ENCODE measurements at places on chromosomes 2 and 18.

- DNase-seq = no peak
These were observed 539.0 kb downstream of the SOX11 start for GRCh38 chr2:6231166-6231565.

- no peak for DNase-seq
These were observed 91.4 kb downstream of the LDLRAD4 start for GRCh38 chr18:13309748-13310670.

DNA sequence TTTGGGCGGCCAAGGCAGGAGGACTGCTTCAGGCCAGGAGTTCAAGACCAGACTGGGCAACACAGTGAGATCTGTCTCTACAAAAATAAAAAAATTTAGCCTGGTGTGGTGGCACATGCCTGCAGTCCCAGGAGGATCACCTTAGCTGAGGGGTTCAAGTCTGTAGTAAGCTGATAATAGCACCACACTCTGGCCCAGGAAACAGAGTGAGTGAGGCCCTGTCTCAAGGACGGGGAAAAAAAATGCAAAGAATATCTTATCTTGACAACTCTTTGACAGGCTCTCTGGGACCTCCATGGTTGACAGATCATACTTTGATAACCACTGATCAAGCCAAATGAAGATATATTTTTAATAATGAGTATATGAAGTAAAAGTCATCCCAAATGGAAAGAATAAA, 22.7 kb downstream of the USP34 start:
- no peak for DNase-seq

GRCh38 chr2:47096451-47096850, 58.7 kb downstream of the STPG4 start:
- DNase-seq = no peak

GRCh38 chr2:39778775-39779340, at the start of gene THUMPD2:
TSS of gene THUMPD2 (minus strand) at chr2:39779258. CDS start at chr2:39779239, 19 bp downstream.
- DNase-seq = no peak

- no peak for DNase-seq
These were observed 49.7 kb upstream of the CD28 start for GRCh38 chr2:203656522-203657287.

DNA sequence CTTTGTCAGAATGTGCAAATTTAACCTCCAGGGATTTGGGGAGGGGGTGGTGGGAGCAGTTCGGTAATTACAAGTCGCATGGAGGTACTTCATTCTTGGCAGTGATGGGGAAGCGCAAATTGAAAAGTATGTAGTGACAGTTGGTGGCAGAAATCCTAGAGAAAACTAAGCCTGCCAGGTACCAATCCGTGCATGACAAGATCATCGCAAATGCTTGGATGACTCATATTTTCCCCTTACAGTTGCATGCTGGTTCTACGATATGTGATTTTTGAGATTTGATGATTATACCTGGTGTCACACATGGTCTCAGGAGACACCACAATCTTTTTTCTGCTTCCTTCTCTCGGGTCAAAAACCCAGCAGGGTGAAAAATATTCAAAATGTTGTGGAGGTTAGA, 479.7 kb upstream of the ID2 start:
- DNase-seq = no peak

DNA sequence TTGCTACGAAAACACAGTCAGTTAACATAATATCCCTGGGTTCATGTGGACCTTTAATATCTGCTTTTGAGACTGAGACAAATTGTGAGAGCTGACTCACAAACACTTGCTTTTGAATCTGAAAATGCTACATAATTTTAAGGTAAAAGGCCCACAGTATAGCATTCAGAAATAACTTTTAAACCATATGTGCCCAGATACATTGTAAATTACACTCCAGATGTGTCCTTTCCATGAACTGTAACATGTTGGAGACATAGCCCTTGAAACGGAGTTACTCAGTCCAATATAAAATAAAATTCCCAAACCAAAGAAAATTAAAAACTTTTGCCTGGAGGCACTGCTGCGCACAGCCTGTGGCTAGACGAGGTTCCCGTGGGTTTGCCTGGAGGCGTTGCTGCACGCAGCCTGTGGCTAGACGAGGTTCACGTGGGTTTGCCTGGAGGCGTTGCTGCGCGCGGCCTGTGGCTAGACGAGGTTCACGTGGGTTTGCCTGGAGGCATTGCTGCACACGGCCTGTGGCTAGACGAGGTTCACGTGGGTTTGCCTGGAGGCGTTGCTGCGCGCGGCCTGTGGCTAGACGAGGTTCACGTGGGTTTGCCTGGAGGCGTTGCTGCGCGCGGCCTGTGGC, 131.9 kb upstream of the ALKAL2 start:
- no peak for DNase-seq

GRCh38 chr18:9146224-9146623, 9.6 kb downstream of the ANKRD12 start:
- no peak for DNase-seq

DNA sequence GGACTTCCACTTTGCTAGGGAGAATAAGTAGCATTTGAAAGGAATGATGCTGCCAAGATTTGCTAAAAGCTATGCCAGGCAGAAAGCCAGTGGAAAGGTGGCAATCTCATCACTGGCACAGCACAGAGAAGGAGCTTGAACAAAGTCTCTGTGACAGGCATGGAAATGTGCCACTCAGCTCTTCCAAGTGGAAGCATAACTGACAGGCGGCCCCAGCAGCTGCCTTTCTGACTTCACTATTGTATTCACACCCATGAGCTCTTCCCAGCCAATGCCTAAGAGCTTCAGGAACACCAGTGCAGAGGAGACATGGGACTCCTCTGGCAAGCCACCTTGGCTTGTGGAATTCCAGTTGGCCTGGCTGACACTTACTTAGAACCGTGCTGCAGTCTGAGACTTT, 134.6 kb upstream of the REG3G start:
- DNase-seq = no peak

DNA sequence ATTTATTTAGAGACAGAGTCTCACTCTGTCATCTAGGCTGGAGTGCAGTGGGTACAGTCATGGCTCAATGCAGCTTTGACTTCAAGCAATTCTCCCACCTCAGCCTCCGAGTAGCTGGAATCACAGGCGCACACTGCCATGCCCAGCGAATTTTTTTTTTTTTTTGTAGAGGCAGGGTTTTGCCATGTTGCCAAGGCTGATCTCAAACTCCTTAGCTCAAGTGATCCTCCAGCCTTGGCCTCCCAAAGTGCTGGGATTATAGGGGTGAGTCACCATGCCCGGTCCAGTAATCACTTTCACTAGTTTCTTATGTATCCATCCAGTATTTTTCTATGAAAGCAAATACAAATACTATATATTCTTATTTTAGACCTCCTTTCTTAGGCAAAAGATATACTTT, 24.0 kb downstream of the PRKAG3 start:
- DNase-seq = no peak

GRCh38 chr18:76988827-76989646, 143.5 kb downstream of the MBP start:
- DNase-seq = no peak

DNA sequence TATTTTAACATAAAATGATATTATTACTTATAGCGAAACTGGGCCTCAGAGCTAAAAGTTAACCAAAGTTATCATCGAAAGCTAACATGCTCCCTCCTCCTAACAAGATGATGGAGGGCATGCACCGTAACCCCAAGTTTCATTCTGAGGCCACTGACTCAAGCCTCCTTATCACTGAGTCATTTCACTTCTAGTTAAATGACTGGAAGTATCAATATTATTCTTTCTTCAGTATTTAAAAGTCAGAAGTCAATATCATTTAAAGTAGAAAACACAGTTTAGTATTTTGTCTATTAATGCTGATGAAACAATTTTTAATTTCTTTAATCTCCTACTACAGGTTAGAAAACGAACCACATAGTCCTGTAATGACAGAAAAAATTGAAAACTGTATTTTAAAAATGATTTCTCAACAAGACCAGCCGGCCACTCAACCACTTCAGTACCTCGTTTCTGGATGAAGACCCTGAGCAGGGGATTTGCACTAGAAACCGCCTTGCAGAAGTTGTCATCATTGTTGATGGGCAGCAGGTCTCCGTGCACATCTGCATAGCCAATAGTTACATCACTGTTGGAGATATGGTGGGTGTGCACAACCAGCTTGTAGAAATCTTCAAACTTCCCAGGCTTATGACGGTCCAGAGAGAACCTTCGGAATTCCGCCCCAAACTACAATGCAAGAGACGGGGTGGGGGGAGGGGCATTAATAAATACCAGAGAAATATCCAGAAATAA, 44.9 kb downstream of the PARD6G start:
- no peak for DNase-seq

GRCh38 chr2:241619597-241620418, 17.1 kb downstream of the THAP4 start:
- no peak for DNase-seq

DNA sequence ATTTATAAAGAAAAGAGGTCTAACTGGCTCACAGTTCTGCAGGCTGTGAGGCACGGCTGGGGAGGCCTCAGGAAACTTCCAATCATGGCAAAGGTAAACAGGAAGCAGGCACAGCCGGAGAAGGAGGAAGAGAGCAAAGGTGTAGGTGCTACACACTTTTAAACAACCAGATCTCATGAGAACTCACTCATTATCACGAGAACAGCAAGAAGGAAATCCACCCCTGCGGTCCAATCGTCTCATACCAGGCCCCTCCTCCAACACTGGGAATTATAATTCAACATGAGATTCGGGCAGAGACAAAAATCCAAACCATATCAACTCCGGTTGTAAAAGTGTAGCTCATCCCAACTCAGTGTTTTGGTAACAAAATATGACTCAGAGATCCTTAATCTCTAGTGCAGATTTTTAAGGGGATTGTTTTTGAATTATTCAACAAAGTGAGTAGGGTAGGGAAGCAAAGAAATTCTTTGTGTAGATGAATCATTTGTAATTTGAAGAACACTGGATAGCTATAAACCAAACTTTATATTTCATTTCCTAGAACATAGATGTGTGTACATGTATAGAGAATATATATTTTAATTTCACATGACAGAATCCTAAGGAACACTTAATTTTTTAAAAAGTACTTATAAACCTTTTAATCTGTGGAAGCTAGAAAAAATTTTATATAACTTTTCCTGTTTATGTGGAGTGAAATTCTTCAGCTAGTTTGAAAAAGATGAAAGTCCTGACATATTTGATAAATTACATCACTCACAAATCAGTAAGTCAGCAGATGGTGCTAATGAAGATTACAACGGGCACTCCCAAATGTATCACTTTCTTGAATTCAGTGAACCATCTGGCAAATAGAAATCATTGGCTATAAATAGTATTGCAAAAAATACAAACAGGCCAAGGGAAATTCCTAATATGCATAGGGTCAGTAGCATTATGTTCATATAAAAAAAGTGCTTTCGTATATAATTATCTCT, 130.1 kb downstream of the OLA1 start:
- no peak for DNase-seq

GRCh38 chr2:200677721-200678532, 92.1 kb downstream of the AOX1 start:
- DNase-seq = no peak

- DNase-seq = no peak
These were observed 30.5 kb upstream of the IMPA2 start for GRCh38 chr18:11950824-11951223.

DNA sequence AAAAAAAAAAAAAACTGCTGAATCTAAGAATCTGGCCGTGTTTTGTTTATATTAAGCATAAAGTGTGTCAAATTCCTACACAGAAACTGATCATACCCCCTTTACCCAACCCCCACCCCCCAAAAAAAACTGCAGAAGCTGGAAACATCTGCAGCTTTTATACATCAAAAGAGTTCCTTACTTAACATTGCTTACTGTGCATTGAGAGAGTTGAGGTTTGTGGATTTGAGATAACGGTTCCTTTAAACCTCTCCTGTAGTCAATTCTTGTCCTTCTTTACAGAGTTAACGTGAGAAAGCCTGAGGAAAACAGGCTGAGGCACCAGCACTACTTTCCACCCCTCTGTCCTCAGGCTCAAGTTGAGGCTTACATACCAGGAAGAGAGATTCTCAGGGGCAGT, 34.5 kb downstream of the FRZB start:
- no peak for DNase-seq

GRCh38 chr18:12410081-12410481, 2.4 kb downstream of the PRELID3A start:
- no peak for DNase-seq

- DNase-seq = no peak
These were observed 70.2 kb downstream of the AOX1 start for GRCh38 chr2:200655918-200656580.

DNA sequence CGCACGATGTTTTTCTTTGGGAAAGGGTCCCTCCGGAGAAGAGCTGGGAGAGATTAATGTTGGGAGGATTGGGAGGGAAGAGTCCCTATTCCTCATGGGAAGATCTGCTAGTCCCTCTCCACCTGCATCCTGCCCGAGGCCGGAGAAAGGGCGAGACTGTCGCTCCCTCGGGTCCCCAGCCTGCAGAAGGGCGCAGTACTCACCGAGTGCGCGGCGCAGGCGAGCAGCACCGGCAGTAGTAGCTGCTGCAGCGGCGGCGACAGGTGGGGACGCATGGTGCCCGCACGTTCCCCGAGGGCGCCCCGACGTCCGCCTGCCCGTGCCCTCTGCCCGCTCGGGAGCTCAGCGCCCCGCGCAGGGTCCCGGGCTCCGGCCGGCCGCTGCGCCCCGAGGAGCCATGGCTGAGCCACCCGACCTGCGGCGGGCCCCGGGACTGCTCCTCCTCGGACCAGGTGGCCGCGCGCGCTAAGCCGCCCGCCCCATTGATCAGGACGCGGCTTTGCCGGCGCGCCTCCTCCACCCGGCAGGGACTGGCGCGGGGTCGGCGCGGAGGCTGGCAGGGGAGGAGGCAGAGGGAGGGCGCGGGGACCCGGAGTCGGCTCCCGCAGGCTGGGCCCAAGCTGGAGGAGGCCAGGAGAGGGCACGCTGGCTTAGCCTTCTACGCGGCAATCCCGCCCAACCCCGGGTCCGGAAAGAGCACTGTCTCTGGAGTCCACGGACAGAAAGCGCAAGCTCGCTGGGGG, at the start of gene SCTR:
SCTR (minus strand) TSS at position 532 of the 743 bp plus-strand sequence; CDS start at position 275, 257 bp downstream.
- no peak for DNase-seq

DNA sequence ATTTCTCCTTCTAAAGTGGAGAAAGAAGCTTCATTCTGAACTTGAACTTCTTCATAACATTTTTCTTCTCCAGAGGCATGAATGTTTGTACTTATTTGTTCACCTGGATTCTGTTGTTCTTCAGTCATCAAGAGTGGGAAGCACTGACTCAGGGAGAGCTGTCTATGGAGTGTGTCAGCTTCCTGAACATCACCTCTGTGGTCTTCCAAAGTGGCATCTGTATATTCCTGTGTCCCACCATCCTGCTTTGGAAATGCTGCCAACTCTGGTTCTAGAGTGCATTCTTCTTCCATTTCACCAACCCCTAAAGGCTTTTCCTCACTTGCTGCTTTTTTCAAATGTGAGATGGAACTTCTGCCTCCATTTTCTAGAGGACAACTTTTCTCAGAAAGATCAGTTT, 59.5 kb downstream of the TTN start:
- no peak for DNase-seq

DNA sequence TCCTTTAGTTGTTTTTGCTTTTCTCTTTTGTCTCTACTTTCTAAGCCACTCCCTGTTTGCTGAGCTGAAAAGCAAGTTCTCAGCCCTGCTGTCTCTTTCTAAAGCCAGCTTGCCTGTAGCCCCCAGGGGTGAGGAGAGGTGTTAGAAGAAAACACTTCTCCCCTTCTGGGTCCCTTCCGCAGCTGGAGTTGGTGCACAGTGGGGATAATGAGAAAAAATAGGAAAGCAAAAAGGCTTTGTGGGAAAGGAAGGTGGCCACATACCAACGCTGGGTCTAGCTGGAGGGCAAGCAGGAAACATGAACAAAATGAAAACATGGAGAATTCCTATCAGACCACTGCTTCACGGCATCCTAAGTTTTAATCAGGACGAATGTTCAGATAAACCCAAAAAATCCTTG, 15.5 kb upstream of the SLC20A1 start:
- DNase-seq = no peak
